OCI-LY7 (cell line): ENCODE measurements at places on chromosomes 4 and X. TPM values are rescaled to one million over a fixed set of nuclear protein-coding genes. Genes with fewer than 3 reads are reported as not detected.

GRCh38 chrX:125289209-125289608, 30.5 kb upstream of the TEX13C start:
- no peak for DNase-seq

DNA sequence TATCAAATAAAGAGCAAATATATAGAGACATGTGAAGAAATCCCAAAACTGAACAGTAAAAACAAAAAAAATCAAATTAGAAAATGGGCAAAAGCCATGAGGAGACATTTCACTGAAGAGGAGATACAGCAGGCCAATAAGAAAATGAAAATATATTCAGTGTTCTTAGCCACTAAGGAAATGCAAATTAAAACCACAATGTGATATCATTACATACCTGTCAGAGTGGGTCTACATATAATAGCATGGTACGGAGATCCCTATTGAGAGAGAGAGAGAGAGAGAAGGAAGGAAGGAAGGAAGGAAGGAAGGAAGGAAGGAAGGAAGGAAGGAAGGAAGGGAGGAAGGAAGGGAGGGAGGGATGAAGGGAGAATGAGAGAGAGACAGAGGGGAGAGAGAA, 707.0 kb upstream of the ACTRT1 start:
- DNase-seq, result no peak

The CENPC gene
- total RNA-seq, result 55.4 and 64.0 TPM in 2 replicates

The NCAPG gene
- total RNA-seq, result 89.8 and 95.4 TPM in 2 replicates

The TAB3 gene
- total RNA-seq, result 14.6 and 17.2 TPM in 2 replicates

The PRRG1 gene
- total RNA-seq, result not detected in 2 replicates
